ENCODE measurements at places on chromosomes 12 and 14. TPM values are rescaled to one million over a fixed set of nuclear protein-coding genes. Genes with fewer than 3 reads are reported as not detected.

BEST3 gene
- not detected for total RNA-seq

GPR162 gene
- 2.6 TPM for total RNA-seq

DHRS1 gene
- total RNA-seq, result 20.7 TPM

TPPP2 gene
- total RNA-seq, result not detected

HAL gene
- total RNA-seq, result 0.09 TPM

LRRC9 gene
- not detected for total RNA-seq

KRT8 gene
- total RNA-seq, result 5.4 TPM

CAPZA3 gene
- not detected for total RNA-seq

OTOGL gene
- 0.16 TPM for total RNA-seq

GRCh38 chr12:131684015-131684725 lies 26.7 kb upstream of the SFSWAP start:
- no peak for DNase-seq

DNA sequence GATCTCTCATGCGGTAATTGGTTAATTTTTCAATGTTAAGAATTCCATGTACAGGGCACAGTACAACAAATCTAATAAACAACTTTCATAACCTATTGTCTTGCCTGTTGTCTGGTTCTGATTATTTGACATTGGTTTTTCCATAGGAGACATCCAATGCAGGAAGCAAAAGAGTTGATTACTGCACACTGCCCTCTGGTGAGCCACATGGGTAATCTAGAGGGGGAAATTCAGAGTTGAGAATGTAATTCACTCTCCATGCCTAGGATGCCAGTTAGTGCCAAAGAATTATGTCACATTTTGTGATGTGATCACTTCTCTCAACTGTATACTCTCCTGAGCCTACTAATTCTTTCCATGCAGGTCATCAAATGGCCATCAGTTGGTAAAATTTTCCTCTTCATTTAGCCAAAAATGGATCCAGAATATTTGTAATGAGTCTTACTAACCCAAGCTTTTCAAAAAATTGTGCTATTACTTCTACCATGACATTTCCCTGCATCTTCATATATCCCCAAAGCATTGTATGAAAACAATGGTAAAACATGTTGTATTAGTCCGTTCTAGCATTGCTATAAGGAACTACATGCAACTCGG lies 17.7 kb upstream of the CCDC91 start:
- DNase-seq, result peak; percentile 81

DNA sequence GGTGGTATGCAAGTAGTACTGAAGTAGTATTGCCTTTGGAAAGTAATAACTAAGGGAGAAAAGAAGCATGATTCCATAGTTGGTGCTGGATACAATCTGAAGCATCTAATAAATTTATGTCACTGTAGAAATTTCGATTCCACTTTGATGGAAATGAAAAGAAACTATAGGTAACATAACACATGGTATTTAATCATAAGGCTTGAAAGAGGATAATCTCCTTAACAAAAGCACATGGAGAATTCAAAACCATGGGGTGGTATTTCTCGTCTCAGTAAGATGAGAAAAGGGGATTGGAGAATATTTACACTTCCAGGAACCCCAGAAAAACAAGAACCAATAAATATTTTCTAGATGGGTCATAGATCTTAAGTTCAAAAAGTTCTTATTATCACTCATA lies 72.7 kb downstream of the NDUFA12 start:
- DNase-seq, result no peak

DNA sequence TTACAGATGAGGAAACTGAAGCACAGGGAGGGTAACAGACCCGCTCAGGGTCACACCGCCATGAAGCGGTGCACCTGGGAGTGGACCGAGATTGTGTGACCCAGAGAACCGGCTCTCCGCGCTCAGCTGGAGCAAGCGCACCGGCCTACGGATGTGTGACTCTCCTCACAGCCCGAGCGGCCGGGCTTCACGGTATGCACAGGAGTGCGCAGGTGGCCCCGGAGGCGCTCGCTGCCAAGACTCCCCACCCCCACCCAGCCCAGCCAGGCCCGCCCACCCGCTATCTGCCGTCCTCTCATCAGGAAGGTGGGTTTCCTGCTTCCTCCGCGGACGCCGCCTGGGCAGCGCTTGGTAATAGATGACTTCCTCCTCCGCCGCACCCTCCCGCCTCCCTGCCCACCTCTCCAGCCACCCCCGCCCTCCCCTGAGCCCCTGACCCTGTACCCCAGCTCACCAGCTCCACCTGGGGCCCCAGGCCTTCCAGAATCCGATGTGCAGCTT lies 110.7 kb downstream of the NCOR2 start:
- DNase-seq, result no peak

- peak; percentile 36 for DNase-seq
Observed at GRCh38 chr14:60951776-60952435, 29.0 kb downstream of the TRMT5 start.

- no peak for DNase-seq
Observed at GRCh38 chr12:102569803-102570202, 89.4 kb upstream of the IGF1 start.

GRCh38 chr12:31323391-31324115 lies 2.4 kb downstream of the SINHCAF start:
- no peak for DNase-seq

- DNase-seq, result no peak
Observed at GRCh38 chr12:83186419-83186818, 499.7 kb downstream of the TMTC2 start.

- DNase-seq, result no peak
Observed at GRCh38 chr14:95320078-95320895, 579 bp upstream of the CLMN start.

DNA sequence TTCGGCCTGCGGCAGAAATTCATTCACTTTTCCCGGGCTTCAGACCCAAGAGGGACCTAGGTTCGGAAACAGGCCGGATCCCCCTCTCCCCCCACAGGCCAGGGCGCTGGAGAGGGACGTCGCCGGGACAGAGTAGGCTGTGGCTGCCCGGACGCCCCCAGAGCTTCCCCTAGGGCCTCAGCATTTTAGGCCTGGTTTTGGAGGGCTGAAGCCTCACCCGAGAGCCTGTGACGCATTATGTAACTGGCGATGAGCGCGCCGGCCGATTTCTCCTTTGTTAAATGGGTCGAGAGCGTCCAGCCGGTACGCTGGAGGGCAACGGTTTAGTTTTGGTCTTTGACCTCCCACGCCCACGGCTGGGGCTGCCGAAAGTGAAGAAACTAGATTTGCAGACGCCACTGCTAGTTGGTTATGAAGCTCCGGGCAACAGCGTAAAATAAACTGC lies 657 bp downstream of the PEBP1 start:
- DNase-seq, result peak; percentile 55

GRCh38 chr12:106239241-106239950 lies 8.4 kb downstream of the CKAP4 start:
- DNase-seq, result no peak

DNA sequence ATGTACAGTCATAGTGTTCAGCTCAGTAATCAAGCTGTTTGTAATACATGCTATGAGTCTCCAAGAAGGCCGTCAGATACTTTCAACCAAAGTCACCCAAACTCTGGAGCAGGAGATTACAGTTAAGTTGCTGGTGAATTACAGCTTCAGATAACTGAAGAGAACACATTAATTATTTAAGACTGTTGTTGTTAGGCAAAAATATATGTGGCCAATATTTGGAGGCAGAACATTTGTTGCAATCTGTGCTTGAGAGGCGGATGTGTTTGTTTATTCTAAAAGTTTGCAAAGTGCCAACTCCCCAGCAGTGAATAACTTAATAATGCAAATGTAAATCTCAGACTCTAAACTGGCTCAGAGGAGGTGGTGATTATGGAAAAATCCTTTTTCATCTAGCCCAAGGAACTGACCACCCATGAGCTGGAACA lies 300.7 kb upstream of the TBX3 start:
- DNase-seq, result no peak

DNA sequence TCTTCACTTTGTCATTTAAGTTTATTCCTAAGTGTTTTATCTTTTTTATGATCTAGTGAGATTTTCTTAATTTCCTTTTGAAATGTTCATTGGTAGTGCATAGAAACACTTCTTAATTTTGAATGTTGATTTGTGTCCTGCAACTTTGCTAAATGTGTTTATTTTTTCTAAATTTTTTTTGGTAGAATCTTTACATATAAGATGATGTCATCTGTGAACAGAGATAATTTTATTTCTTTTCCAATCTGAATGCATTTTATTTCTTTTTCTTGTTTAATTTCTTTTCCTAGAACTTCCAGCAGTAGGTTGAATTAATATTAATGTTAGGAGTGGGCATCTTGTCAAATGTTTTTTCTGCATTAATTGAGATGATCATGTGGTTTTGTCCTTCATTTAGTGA lies 42.1 kb downstream of the SLCO1B3 start:
- no peak for DNase-seq

GRCh38 chr14:49228552-49228951 lies 357.6 kb downstream of the RPS29 start:
- DNase-seq, result no peak

DNA sequence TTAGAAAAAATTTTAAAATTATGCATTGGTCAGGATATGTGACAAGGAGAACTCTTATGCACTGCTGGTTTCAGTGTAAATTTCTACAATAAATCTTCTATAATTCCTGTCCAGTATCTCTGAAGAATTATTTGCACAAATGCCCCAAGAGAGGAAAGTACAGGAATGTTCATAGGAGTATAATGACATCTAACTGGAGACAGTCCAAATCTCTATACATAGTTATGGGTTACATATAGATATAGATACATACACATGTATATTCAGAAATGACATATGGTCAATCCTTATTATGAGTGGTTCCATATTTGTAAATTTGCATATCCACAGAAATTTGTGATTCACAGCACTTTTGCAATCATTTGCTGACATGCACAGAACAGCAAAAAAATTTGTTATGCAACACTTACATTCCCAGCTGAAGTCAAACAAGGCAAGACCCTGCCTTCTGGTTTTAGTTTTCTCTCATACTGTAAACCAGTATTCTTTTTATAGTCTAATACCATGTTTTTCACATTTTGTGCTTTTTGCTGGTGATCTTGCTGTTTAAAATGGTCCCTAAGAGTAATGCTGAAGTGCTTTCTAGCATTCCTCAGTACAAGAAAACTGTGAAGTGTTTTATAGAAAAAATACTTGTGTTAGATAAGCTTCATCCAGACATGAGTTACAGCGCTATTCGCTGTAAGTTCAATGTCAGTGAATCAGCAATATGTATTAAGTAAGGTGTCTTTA lies 103.8 kb downstream of the SLC16A7 start:
- peak; percentile 89 for DNase-seq

DNA sequence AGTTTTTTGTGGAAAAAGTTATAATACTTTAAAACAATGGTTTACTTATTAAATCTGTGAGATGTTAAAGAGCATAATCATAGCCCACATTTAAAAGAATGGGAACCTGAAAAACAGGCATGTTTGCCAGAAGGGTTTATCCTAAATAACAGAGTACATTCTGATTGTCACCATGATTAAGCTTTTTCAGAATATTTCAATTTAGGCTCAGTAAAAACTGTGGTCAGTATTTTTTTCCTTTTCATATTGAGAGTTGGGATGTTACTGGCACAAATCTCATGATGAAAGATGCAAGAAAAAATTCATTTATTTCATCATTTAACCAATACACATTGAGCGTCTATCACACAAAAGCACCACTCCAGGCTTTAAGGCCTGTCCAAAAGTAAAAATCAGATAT lies 18.6 kb downstream of the EPS8 start:
- peak; percentile 23 for DNase-seq

DNA sequence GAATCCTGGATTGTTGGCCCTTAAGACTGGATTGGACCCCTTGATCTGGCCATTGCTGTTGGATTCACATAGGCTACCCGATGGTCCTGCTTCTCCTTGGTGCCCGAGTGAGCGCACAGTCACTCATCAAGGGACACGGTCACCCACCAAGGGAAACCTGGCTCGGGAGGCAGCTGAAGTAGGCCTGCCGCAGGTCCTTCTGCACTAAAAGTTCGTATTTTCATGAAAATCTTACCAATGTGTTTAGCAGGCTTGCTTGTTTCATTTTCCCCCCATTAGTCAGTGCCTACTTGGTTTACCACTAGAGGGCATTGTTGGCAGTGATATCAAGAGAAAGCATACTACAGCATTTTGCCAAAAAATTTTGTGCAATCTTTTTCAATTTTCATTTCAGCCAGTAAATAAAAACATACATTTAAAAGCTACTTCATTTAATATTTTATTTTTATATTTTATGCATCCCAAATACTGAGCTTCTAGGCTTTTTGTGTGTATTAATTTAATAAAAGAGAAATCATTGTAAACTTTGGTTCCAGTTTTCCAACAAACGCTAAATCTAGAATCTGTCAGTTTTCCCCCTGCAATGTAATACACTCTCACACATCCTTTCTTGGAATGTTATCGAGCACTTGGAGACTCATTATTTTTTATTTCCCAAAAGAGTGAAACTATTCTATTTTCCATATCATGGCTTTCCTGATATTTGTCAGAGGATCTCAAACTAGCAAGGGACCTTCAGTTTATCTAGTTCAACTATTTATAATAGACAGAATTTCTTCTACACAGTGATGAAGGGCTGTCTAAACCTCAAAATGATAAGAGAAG lies 116.7 kb downstream of the LMNTD1 start:
- DNase-seq, result peak; percentile 96

DNA sequence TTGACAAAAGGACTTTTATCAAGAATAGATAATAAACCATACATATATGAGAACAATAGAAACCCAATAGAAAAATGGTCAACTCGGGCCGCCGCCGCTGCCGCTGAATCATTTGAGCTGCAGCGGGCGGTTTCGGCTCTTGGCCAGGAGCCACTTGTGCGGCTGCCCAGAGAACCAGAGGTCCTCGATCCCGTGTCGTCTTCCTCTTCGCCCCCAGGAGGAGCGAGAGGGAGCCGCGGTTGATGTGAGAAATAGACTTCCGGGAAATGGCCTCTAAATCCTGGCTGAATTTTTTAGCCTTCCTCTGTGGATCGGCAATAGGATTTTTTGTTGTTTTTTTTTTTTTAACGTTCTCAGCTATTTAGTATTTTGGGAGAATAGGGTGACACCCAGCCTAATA lies 44.8 kb downstream of the CPSF6 start:
- peak; percentile 67 for DNase-seq

GRCh38 chr12:56255671-56256070 lies 2.5 kb downstream of the ANKRD52 start:
- DNase-seq, result no peak

- DNase-seq, result peak; percentile 86
Observed at GRCh38 chr12:120761519-120761934, 35.9 kb downstream of the ACADS start.

DNA sequence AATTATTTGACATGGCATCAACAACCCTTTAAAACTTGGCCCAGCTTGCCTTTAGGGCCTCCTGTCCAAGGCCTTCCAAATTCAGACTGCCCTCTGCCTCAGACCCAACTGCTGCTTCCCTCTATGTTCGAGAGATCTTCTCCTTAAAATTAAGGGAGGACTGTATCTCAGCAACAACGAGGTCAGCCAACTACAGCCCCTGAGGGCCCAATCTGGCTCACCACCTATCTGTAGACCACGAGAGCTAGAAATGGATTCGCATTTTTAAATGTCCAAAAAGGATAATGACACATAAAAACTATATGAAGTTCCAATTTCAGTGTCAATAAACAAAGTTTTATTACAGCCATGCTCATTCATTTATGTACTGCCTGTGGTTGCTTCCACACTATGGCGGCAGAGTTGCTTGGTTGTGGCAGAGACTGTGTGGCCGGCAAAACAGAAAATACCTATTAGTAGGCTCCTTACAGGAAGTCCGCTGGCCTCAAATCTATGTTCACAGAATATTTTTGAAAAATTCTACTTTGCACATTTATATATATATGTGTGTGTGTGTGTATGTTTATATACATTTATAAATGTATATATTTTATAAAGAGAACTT lies 1026.9 kb downstream of the BCL11B start:
- DNase-seq, result no peak

- DNase-seq, result no peak
Observed at GRCh38 chr14:89032086-89032649, 207.7 kb downstream of the TTC8 start.

- peak; percentile 56 for DNase-seq
Observed at GRCh38 chr14:60179431-60179869, 14.3 kb upstream of the DHRS7 start.
